ENCODE measurements at places on chromosomes 1 and 21. TPM values are rescaled to one million over a fixed set of nuclear protein-coding genes. Genes with fewer than 3 reads are reported as not detected.

Gene VAV3
- total RNA-seq: not detected

Gene FAM163A
- total RNA-seq: 0.26 TPM

Gene OLIG2
- total RNA-seq: not detected

Gene PADI4
- not detected for total RNA-seq

Gene AK5
- 14.7 TPM for total RNA-seq

Gene OR2T35
- total RNA-seq: not detected

Gene CACHD1
- 4.0 TPM for total RNA-seq
